ENCODE measurements at places on chromosomes 2 and 18. TPM values are rescaled to one million over a fixed set of nuclear protein-coding genes. Genes with fewer than 3 reads are reported as not detected.

WDSUB1 gene
- total RNA-seq, result 15.6 TPM

- no peak for DNase-seq
- no peaks in the 10 kb centered on the region for H3K36me3 ChIP-seq
- H3K4me1 ChIP-seq, result peaks cover 3% of the 10 kb centered on the region
- peaks cover 5% of the 10 kb centered on the region for H3K27me3 ChIP-seq
Measured at GRCh38 chr2:27148801-27149439, at the start of gene TCF23. Gene TCF23, plus strand, starts transcription at chr2:27149004. Its CDS starts 130 bp downstream, at chr2:27149134.

GRCh38 chr18:63306819-63307550 is 12.6 kb downstream of the BCL2 start:
- H3K4me3 ChIP-seq, result no peak overlapping the region
- peaks cover 27% of the 10 kb centered on the region for H3K4me1 ChIP-seq
- DNase-seq, result no peak

DLGAP1 gene
- total RNA-seq, result 5.1 TPM

- peaks cover 32% of the 10 kb centered on the region for H3K36me3 ChIP-seq
- no peak overlapping the region for H3K27ac ChIP-seq
- no peaks in the 10 kb centered on the region for H3K27me3 ChIP-seq
Measured at GRCh38 chr2:210020138-210020537, 17.7 kb downstream of the RPE start.

STEAP3 gene
- 0.94 TPM for total RNA-seq

DCC gene
- total RNA-seq, result 1.0 TPM

GRCh38 chr18:31679791-31680432 is 4.5 kb downstream of the B4GALT6 start:
- no peak for DNase-seq
- no peak overlapping the region for H3K4me3 ChIP-seq
- H3K27ac ChIP-seq, result no peak overlapping the region
- peaks cover 49% of the 10 kb centered on the region for H3K4me1 ChIP-seq

DNA sequence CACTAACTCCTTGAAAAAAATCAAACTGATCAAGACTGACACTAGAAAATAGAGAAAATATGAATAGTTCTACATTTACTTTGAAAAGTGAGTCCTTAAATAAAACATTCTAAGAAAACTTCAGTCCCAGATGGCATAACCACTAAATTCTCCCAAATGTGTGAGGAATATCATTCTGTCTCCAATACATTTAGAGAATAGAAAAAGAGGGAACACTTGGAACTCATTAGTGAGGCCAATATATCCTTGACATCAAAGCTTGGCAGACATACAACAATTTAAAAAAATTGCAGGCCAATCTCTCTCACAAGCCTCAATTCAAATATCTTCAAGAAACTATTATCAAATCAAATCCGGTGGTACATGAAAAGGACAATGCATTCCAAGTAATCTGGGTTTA is 79.3 kb upstream of the TMEM247 start:
- H3K4me1 ChIP-seq, result no peaks in the 10 kb centered on the region
- no peak overlapping the region for H3K27ac ChIP-seq
- H3K36me3 ChIP-seq, result no peaks in the 10 kb centered on the region
- no peak overlapping the region for H3K4me3 ChIP-seq
- no peak for DNase-seq

HOXD3 gene
- 1.1 TPM for total RNA-seq

Measured in mesothelial cell of epicardium (in vitro differentiated cells).